ENCODE measurements at places on chromosomes 11 and 22.

GRCh38 chr22:20625270-20625669 is 117.9 kb downstream of the MED15 start:
- DNase-seq = no peak

DNA sequence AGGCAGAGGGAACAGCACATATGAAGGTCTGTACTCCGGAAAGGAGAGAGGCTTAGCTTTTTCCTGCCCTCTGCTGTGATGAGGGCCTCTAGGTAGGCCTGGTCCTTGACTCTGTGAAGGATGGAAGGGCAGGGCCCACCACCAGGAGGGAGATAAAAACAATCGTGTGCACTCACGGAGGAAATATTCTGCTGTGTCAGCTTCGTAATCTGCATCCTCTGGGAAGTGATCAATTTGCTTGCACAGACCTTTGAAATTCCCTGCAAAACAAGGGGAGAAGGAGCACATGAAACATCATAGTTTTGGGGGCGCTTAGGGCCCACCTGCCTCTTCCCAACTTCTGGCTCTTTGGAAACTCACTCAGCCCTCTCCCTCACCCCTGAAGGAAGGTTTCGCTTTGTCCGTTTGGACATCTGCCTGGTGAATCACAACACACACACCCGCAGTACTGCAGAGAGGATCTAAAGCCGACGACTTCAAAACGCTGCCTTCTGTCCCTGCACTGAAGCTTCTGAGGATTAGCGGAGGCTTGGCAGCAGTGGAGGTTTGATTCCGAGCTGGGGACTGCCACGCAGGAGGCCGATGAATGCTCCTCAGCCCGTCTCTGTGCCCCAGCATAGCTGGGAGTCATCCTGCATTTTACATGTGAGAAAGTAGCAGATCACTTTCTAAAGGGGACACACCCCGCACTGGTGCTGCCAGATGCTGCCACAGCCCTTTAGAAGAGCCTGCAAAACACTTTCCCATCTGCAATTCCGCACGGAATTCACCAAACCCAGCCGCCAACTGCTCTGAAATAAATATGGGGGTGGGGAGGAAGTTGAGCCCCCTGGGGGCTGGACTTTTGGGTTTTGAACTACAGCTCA is 58.6 kb upstream of the EIF3D start:
- no peak for DNase-seq

GRCh38 chr11:74538680-74539079 is 45.2 kb upstream of the LIPT2 start:
- no peak for DNase-seq

DNA sequence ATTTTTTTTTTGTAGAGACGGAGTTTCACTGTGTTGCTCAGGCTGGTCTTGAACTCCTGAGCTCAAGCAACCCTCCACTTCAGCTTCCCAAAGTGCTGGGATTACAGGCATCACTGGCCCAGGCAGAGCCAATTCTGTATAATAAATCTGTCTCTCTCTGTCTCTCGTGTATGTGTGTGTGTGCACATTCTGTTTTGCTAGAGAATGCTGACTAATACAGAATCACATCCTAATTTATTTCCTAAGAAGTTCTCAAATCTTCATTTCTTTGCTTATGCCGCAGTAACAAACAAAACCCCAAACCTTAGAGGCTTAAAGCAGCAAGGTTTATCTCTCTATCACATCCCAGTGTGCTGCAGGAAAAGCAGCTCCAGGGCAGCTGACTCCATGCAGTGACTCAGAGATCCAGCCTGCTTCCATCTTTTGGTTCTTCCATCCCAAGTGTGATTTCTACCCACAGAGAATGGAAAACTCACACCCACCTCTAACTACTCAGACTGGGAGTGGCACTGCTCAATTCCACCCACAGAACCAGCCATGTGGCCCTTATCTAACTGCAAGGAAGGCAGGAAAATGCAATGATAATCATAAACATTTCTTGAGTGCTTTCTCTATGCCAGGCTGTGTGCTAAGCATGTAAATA is 35.1 kb upstream of the LRRC10B start:
- DNase-seq = no peak

DNA sequence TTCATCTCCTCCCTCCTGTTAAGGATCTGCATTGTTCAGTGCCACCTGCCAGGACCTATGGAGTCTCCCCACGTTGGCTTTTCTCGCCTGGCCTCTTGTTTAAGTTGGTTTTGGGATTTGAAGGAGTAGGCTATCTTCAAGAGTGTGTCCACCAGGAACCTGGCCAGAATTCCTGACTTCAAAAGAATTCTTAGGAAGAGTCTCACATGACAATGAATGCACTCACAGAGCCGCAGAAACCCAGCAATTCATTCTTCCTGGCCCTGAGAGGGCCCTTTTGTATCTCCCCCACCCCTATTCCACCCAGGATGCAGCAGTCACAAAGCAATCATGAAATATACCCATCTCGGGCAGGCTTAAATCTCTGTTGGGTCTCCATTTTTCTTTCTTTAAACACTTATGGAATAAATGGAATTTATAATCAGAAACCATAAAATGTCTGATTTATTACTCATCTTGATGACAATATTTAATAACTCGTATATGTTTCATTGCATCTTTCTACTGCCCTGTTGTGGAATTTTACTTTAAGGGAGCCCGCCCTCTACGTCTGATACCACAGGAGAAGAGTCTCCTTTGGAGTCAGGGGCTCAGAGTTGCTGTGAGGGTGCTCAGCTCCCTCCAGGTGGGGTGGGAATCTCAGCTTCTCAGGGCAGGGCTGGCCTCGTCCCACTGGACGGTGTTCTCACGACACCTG is 507.0 kb downstream of the NTM start:
- DNase-seq = no peak

DNA sequence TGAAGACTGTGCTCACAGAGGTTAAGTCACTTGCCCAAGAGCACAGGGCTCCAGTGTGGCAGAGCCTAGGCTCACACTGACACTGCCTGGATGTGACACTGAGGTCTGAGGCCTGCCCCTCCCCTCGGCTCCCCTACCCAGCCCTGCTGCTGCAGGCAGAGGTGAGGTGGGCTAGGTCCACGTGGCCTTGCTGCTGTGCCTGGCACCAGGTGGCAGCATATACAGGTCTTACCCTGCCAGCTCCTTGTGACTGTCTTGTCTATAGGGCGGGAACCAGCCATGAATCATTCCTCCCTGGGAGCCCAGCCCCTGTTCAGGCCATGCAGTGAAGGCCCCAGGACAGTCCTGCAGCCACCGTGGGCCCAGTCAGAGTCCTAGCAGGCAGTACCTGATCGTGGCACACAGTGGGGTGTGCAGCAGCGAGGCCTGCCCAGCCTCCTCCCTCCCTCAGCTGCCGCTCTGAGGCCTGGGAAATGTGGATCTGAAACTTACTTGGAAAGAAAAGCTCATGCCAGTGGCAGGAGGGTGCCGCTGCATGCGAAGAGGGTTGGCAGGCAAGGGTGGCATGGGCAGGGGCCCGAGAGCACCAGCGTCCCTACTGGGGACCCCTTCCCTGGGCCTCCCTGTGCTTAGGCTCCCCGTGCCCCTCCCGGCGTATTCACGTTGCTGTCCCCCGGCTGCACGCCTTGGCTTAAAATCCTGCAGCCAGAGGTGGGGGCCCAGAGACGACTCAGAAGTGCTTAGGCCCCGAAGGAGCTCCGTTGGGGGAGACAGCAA is 1.2 kb upstream of the CERK start:
- DNase-seq = no peak

DNA sequence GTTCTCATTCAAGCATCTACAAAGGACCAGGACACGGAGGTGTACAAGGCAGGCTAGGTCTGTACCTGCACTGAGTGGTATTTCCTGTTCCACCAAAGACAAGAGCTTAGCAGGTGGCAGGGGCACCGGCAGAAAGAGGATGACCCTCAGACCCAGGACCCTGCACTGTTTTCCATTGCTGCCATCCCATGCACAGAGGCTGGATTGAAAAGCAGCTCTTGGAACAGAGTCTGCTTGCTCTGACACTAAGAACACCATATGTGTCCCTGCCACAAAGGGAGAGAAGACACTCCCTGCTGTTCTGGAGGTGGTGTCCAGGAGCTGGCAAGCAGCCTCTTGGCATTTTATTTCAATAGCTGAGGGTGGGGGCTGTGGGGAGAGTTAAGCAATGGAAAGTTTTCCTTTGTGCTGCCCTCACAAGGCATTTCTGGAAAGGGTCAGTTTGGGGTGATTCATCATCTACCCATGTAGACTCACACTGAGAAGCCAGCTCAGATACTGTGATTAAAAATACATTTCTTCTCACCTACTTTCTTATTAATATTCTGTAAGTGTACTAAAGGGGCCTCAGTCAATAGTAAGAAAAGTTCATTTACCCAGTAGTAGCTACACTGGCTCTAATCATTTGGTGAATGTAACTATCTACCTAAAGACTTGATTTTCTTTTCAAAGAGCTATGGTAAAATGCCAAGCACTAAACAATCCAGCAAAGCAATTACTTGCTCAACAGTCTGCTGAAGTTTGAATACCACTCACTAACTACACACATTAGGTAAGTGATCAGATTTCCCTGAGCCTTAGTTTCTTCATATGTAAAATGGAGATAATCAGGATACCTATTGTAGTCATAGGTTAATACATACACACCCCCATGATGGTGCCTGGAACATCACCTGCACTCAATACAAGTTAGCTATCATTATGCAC is 55.2 kb downstream of the SLC1A2 start:
- no peak for DNase-seq

- no peak for DNase-seq
Observed at GRCh38 chr11:60431251-60431650, 1.9 kb downstream of the MS4A5 start.

- no peak for DNase-seq
Observed at GRCh38 chr11:28671274-28671673, 563.1 kb downstream of the METTL15 start.

GRCh38 chr22:45842291-45842991 is 134.5 kb downstream of the WNT7B start:
- no peak for DNase-seq

GRCh38 chr11:132405728-132406127 is 1035.3 kb downstream of the NTM start:
- no peak for DNase-seq

- DNase-seq = no peak
Observed at GRCh38 chr11:45922425-45923082, at the start of gene LARGE2. Gene LARGE2, plus strand, starts transcription at chr11:45922656. Its CDS starts 227 bp downstream, at chr11:45922883.

- no peak for DNase-seq
Observed at GRCh38 chr22:26751217-26751616, 93.8 kb downstream of the MIAT start.

GRCh38 chr11:128660947-128661346 is 32.9 kb upstream of the FLI1 start:
- no peak for DNase-seq

All from NCI-H2081 treated with DMSO at 0.1 percent for 48 hours (cell line).